ENCODE measurements at places on chromosomes 12 and 14.

DNA sequence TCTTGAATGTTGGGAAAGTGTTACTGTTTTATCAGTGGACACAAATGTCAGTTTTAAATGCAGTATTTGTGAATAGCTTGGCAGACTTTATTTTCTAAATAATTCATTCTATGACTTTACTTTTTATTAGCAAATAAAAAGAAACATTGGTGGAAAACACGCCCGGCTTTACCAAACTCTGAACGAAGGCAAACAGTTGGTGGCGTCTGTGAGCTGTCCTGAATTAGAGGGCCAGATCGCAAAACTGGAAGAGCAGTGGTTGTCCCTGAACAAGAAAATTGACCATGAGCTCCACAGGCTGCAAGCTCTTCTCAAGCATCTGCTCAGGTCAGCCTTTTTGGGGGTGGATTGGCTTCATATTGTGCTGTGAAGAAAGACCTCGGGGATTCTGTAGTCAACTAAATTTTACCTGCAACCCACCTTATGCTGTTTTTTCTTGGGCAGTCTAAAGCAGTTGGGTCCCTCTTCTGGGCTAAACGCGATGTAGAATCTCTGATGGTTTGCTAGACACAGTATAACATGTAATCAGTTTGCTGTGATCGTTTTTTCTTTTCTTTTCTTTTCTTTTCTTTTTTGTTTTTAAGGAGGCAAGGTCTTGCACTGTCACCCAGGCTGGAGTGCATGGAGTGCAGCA is 156.4 kb downstream of the ESR2 start:
- DNase-seq, result no peak

GRCh38 chr12:110807640-110808039 is 39.1 kb upstream of the CCDC63 start:
- no peak for DNase-seq

DNA sequence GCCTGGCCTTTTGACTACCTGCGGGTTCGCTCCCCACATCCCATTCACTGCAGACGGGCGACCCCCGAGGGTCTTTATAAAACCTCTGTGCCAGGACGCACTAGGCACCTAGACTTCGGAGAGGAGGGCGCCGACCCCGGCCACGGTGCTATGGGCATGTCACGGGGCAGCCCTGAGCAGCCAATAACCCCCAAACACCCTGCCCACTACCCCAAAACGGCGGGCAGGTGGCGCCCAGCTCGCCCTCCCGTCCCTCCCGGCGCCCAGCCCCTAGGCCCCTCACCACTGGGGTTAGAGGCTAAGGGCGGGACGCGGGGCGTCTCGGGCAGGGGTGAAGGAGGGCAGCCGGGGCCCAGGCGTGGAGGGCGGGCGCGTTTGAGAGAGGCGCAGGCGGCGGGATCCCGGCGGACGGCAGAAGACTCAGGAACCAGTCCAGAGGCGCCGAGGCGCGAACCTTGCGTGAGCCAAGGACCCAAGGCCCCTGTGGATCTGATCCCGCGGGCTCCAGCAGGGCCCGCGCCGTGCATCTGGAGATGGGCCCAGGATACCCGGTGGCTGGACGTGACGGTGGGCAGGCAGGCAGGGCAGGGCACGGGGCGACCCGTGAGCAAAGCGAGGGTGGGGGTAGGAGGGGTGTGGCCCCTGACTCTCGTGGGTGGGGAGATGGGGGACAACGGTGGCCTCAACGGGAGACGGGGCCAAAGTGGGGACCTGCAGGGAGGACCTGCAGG is 11.1 kb downstream of the KRT85 start:
- no peak for DNase-seq

- DNase-seq, result no peak
Measured at GRCh38 chr12:115511986-115512711, 765.3 kb downstream of the MED13L start.

DNA sequence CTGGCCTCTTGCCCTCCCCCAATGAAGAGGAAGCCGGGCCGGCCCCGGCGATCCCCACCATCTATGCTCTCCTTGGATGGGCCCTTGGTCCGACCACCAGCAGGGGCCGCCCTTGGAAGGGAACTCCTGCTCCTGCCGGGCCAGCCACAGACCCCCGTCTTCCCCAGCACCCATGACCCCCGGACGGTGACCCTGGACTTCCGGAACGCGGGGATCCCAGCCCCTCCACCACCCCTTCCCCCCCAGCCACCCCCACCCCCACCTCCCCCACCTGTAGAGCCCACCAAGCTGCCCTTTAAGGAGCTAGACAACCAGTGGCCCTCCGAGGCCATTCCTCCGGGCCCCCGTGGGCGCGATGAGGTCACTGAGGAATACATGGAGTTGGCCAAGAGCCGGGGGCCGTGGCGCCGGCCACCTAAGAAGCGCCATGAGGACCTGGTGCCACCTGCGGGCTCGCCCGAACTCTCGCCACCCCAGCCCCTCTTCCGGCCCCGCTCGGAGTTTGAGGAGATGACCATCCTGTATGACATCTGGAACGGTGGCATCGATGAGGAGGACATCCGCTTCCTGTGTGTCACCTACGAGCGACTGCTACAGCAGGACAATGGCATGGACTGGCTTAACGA is 19.4 kb downstream of the SETD1B start:
- no peak for DNase-seq

DNA sequence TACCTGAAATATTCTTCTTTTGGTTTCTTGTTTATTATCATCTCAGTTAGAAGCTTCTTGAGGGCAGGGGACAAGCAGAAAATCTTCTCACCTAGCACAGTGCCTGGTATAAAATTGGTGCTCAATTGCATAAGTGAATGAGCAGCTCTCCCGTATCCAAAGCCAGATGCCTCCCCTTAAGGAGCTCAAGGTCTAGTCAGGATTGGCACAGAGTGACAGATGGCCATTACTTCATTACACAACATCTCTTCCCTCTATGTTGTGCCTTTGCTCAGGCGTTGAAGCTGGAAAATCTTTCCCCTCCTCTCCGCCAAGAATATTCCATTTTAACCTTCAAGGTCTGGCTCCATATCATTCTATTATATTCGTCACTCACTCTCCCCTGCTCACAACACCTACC is 3.6 kb downstream of the SLC4A8 start:
- DNase-seq, result no peak

DNA sequence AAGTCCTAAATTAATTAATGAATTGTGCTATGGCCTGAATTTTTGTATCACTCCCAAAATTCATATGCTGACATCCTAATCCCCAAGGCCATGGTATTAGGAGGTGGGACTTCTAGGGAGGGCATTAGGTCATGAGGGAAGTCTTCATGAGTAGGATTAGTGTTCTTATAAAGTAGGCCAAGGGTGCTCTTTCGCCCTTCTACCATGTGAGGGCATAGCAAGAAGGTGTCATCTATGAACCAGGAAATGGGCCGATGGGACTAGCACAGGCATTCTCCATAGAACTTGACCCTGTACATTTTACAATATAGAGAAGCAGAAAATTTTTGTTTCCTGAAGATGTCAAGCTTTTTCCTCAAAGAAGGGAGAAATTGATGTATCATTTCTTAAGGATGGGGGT is 12.5 kb downstream of the SYT10 start:
- no peak for DNase-seq

DNA sequence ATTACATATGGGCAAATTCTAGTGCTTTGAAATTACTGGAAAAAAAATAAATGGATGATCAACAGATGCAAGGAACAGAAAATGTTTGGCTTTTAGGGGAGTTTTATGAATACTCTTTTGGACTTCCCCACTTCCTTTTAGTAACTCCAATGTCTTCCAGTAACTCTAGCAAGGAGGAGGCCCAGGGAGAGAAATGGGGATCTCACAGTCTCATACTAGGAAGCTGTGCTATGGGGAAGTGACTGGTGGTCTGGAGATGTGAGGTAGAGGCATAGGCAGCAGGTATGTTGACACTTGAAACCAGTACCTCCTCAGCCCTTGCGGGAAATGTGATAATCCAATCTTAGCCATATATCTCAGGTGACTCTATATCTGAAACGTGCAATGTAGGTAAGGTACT is 68.1 kb downstream of the CRADD start:
- DNase-seq, result no peak

DNA sequence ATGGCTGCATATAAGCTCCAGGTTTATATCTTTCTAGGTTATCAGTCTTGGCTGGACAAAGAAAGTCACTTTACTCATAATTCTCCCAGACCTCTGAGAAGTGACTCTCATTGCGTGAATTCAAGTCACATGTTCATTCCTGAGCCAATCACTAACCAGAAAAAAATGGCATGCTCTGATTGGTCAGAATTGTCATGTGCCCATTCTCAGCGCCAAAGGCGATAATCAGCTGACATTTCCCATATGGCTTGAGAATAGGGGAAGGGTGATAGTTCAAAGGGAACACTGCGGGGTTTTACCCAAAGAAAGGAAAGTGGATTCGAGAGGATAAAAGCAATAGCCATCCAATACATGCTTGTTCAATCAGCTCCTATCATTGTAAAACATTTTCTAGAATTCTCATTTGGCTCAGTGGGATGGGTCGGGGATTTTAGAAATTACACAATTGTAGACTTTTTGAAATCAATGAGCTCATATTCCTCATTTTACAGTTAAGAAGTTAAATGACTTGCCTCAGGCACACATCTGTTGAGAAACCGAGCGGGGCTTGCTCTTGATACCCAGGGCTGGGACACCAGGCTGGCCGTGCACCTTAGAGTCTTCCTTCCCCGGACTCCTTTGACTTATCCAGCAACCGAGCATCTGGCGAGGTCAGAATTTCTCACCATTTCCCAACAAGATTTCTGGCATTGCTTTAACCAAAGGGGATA is 454.0 kb upstream of the TBX3 start:
- no peak for DNase-seq
